ENCODE measurements at places on chromosomes 2 and 18.

- no peak for DNase-seq
Observed at GRCh38 chr2:80148906-80149305, 155.6 kb downstream of the LRRTM1 start.

- DNase-seq, result no peak
Observed at GRCh38 chr18:8928847-8929780, 173.4 kb upstream of the NDUFV2 start.

DNA sequence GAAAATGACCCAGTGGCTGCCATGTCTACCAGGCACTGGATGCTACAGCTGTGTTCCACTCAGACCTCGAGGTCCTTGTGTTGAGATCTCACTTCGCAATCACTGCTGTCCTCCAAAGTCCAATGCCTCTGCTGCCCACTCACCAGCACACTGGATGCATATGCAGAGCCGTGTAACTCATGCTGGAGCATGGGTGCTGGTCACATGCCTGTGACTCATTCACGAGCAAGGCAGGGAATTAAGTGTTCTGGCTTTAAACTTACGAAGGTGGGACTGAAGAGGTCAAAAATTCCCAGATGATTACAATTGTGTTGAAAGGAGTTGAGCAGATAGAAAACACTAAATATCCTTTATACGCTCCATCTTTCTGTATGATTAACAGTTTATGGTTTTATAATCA lies 417.5 kb downstream of the NUP35 start:
- no peak for DNase-seq

- DNase-seq, result no peak
Observed at GRCh38 chr18:825891-826585, 14.0 kb upstream of the YES1 start.

GRCh38 chr18:39318462-39318861 lies 1752.9 kb upstream of the CELF4 start:
- DNase-seq, result no peak

GRCh38 chr2:226608451-226608850 lies 191.2 kb downstream of the IRS1 start:
- DNase-seq, result no peak

DNA sequence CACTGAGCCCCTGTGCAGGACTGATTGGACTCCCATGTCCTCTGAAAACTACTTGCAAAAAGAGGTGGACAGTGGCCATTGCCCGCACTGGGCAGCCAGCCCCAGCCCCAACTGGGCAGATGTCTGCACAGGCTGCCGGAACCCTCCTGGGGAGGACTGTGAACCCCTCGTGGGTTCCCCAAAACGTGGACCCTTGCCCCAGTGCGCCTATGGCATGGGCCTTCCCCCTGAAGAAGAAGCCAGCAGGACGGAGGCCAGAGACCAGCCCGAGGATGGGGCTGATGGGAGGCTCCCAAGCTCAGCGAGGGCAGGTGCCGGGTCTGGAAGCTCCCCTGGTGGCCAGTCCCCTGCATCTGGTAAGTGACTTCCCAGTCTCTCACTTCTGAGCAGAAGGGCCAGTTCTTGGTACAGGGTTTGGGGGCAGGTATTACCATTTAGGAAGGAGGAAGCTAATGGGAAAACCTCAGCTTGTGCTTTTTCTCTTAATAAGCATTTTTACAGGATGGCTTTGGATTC lies 44.1 kb downstream of the TNFRSF11A start:
- no peak for DNase-seq

DNA sequence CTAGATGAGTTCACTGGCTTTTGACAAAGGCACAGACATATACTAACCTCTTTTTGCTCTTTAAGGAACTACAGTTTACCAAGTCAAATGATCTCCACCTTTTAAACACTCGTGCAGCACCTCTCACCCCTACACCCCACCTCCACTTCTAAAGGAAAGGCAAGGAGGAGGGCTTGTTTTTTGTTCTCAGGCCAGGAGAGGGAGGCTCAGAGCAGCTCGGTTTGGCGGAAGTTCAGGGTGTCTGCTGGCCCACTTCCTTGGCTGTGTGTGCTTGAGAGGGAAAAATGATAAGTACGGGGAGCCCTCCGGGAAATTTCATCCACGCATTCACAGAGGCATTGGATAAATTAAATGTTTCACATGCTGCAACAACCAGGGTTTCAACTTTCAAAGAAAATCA lies 667.9 kb downstream of the BCL11A start:
- DNase-seq, result no peak

DNA sequence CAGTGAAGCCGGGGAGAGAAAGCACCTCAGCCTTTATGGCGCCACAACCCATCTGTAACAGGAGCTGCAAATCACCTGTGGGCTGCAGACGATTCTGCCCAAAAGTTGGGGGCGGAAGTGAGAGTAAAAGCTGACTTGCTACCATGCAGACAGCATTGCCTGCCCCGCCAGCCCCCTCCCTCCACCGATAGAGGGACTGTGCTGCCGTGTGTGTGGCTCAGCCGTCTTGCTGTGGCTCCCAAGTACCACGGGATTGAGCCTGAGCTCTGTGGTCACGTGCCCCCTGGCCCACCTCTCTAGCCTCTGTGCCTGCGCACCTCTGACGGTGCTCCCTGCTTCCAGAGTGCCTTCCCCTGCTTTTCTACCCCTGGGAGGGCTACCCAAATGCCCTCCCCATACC lies 79.6 kb downstream of the GLI2 start:
- no peak for DNase-seq

GRCh38 chr2:168998609-168999211 lies 32.4 kb downstream of the ABCB11 start:
- no peak for DNase-seq

Data from NCI-H2029 treated with DMSO at 0.1 percent for 48 hours (cell line).